ENCODE measurements at places on chromosomes 2 and 18. TPM values are rescaled to one million over a fixed set of nuclear protein-coding genes. Genes with fewer than 3 reads are reported as not detected.

The NLRC4 gene
- not detected for total RNA-seq

The C2orf72 gene
- not detected for total RNA-seq

The AQP12A gene
- not detected for total RNA-seq

The CTAGE1 gene
- not detected for total RNA-seq

The MORN2 gene
- 8.1 TPM for total RNA-seq

The CD8B gene
- total RNA-seq, result not detected

The MATN3 gene
- total RNA-seq, result 4.0 TPM

The LIMS3 gene
- 2.6 TPM for total RNA-seq

The OSR1 gene
- total RNA-seq, result not detected

The C1QL2 gene
- not detected for total RNA-seq

The ANTXR1 gene
- total RNA-seq, result 1.5 TPM

The AKAIN1 gene
- total RNA-seq, result not detected

The NEB gene
- total RNA-seq, result 0.30 TPM

The SP140 gene
- total RNA-seq, result 0.20 TPM

The DNAJC5G gene
- total RNA-seq, result not detected

The PAX8 gene
- 2.1 TPM for total RNA-seq

The NT5DC4 gene
- not detected for total RNA-seq

The ABHD3 gene
- total RNA-seq, result 2.4 TPM

The SERPINB13 gene
- total RNA-seq, result not detected

The TUBA4B gene
- total RNA-seq, result not detected

The IL1RL2 gene
- not detected for total RNA-seq

The RIT2 gene
- total RNA-seq, result not detected

The CD8A gene
- total RNA-seq, result not detected

The FSHR gene
- not detected for total RNA-seq

The REG3G gene
- total RNA-seq, result not detected

The PROM2 gene
- under 0.01 TPM for total RNA-seq

The FHL2 gene
- 97.3 TPM for total RNA-seq

The SKOR2 gene
- not detected for total RNA-seq
